ENCODE measurements at places on chromosomes 3 and 15.

DNA sequence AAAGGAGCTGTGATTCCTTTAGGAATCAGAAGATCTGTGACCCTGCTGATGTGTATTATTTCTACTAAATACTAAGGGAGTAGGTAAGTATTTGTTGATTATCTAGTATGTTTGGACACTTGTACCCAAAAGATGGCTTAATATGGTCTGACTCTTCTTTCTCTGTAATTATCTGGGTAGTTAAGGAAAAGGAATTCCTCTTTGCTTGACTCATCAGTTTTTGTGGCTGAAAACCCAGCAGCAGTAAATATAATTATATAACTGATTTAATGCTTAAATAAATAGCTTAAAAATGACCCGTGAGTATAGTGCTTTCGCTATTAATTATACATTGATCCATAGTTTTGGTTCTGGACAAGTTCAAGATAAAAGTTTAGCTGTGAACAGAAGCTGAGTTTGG lies 155.8 kb downstream of the LRTM1 start:
- DNase-seq, result no peak

DNA sequence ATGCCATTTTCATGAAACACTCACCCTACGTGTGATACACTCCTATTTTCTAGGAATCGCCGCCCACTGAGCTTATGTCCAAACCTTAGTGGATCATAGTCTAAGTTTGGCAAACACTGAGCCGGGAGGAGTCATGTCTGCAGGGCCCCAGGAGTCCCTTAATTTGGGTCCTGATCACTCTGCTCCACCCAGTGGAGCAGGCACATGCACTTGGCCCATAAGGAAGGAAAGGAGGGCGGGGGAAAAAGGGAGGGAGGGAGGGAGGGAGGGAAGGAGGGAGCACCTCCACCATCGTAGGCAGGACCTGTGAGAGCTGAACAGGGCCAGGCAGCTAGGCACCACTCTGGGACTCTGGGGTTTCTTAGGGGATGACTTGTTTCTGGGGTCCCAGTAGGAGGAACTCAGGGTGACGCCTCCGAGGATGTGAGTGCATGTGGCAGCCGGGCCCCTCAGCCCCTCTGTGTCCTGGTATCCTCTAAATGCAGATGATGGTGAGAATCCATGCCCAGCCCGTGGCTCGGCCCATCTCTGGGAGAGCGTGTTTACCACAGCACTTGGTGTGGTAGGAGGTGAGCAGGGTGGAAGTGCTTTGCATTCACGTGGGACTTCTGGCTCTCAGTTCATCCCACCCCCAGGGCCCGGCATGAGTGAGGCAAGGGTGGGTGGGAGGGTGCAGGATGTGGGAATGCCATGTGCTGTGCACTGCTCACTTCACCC lies 109.4 kb downstream of the KLF13 start:
- DNase-seq, result peak; percentile 21

- DNase-seq, result no peak
These were observed 6.2 kb upstream of the IGSF10 start for GRCh38 chr3:151467069-151467468.

DNA sequence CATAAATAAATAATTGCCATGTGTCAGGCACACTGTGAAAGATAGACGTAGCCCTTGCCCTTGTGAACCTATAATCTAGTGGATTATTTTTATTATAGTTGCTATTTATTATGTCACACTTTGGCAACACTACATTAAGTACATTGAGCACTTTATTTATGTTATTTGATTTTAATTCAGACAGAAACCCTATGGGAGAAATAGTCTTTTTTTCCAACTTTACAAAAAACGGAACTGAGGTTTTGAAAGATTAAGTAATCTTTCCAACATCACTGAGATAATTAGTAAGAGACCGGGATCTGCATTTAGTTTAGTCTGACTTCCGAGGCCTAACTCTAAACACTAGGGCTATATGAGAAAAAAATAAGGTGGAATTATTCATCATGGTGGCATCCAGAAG lies 2.8 kb upstream of the FILIP1L start:
- no peak for DNase-seq

DNA sequence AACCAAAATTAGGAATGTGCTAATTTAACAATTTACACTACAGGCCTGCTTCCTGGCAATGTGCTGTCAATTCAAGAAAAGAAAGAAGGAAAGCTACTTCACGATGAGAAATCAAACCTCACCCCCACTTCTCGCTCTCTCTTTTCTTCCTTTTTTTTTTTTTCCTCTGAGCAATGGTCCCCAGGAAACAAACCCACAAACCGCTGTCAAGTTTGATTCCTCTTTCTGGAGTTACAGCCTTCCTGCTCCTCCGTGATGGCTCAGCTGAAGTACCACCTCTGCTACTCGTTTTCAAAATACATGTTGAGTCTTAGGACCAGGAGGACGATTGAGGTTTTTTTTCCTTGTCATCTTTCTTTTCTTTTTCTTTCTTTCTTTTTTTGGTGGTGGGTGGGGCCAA lies 3.4 kb upstream of the TRIM71 start:
- DNase-seq, result no peak

GRCh38 chr3:47634996-47635395 lies 56.3 kb upstream of the CSPG5 start:
- DNase-seq, result peak; percentile 2

GRCh38 chr15:31400222-31400927 lies 73.7 kb downstream of the KLF13 start:
- DNase-seq, result no peak

DNA sequence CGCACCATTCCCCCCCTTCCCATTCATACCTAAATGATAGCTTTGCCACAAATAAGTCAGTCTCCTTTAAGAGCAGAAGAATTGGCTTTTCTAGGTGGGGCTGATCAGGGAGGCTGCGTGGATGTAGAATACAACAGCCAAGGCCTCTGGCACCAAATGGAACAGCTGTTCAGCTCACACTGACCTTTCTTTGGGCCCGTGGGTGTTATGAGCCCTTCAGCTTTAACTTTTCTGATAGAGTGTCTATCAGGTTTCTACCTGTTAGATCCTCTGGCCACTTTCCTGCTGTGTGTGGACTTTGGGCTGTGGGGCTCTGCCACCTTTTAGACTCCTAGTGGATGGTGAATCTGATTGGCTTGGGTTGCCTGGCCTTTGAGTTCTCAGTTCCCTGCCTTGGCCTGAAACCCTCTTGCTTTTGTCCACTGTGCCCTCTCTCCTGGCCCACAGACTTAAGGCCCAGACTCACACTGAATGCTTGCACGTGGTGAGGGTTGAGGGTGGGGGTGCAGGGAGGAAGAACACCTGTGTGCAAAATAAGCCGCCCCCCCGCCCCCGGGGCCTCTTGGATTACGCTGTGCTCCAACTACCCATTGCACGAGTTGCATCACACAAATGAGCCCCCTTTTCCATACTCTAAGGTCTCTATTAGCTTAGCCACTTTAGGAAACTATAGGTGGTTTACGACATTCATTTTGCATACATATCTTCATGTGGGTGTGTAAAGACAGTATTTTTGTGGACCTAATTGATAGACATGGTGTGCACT lies 1.3 kb upstream of the RFX7 start:
- DNase-seq, result peak; percentile 26

- no peak for DNase-seq
These were observed 85.4 kb upstream of the TPM1 start for GRCh38 chr15:62957130-62957529.

DNA sequence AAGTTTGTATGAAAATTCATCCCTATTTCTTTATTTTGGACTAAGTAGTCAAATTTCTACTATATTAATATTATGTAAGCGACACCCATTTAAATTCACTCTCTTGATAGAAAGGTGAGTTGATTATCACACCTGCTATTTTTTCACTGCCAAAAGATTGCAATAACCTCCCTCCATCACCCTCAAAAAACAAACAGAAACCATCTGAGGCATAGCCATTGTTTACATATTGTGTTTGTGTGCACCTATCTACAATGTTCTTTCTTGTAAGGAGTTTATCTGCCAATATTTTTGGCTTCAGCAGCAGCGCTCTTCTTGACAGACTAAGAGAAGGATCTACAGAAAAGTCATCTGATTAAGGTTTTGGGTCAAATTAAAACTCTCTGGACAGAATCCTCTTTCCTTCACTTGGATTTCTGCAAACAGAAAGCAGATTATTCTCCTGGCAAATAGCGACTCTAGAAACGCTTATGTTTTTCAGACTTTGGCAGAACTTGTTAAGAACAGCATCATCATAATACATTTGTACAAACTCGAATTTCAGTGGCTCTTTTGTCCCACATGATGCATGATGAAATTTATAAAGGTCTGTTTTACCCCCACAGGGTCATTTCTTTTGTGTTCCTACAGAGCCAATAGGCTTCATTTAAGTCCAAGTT lies 48.6 kb downstream of the KCNMB2 start:
- DNase-seq, result no peak

- no peak for DNase-seq
These were observed 55.3 kb upstream of the VGLL4 start for GRCh38 chr3:11699083-11699427.

DNA sequence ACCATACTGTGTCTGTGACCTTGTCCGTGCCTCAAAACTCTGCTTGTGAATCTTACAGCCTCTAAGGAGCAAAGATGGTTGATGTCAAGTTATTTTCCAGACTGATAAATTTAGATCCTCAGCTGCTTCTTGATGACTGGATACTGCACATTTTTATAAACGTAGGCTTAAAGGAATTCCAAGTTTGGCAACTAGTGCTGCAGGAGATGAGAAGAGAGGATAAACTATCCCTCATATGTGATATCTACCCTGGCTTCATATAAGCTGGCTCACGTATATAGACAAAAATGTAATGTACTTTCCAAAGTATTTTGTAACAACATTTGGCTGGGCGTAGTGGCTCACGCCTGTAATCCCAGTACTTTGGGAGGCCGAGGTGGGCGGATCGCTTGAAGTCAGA lies 89.6 kb downstream of the GMPS start:
- DNase-seq, result no peak

DNA sequence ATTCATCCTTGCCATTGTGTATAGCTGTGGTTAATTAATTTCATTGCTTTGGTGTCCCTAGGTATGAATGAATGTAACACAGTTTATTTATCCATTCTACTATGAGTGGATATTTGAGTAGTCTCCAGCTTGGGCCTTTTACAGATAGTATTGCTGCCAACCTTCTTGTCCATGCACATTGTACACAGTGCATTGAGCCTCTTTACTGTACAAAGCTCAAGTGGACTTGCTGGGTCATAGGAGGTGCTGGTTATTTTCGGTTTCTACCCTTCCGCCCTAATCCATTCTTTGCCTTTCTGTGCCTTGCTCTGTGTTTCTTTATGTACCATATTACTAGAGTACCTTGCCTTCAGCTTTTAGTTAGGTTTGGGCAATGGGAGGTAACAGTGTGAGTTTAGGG lies 60.7 kb downstream of the DUT start:
- no peak for DNase-seq

GRCh38 chr3:105904678-105905284 lies 36.0 kb upstream of the CBLB start:
- no peak for DNase-seq

All from CD4-positive, alpha-beta T cell treated with Interleukin-1 beta for 1 hour (primary cell).